Kidney (tissue), 22 donors: ENCODE measurements at places on chromosomes 2 and 18. TPM values are rescaled to one million over a fixed set of nuclear protein-coding genes. Genes with fewer than 3 reads are reported as not detected.

LHCGR gene
- polyA plus RNA-seq: not detected

GRCh38 chr2:216596236-216596979 is 36.8 kb upstream of the IGFBP2 start:
- DNase-seq: peak; percentile 37
- no peak overlapping the region for H3K27ac ChIP-seq
- no peaks in the 10 kb centered on the region for H3K27me3 ChIP-seq
- H3K36me3 ChIP-seq: no peaks in the 10 kb centered on the region

GRCh38 chr2:147442816-147443215 is 402.0 kb upstream of the ACVR2A start:
- no peak overlapping the region for H3K27ac ChIP-seq
- H3K27me3 ChIP-seq: no peaks in the 10 kb centered on the region
- no peak for DNase-seq

GRCh38 chr2:14352067-14352466 is 280.4 kb upstream of the LRATD1 start:
- no peaks in the 10 kb centered on the region for H3K4me1 ChIP-seq
- DNase-seq: no peak
- H3K36me3 ChIP-seq: no peaks in the 10 kb centered on the region
- H3K27ac ChIP-seq: no peak overlapping the region

- no peak overlapping the region for H3K4me3 ChIP-seq
- H3K27me3 ChIP-seq: no peaks in the 10 kb centered on the region
- H3K36me3 ChIP-seq: no peaks in the 10 kb centered on the region
- DNase-seq: no peak
Observed at GRCh38 chr18:33404244-33404873, 36.2 kb downstream of the CCDC178 start.

GRCh38 chr2:176152350-176153181 is 1.2 kb downstream of the HOXD4 start:
- peak; percentile 80 for DNase-seq
- H3K27ac ChIP-seq: peak overlapping the region; percentile 93
- no peaks in the 10 kb centered on the region for H3K4me1 ChIP-seq
- H3K4me3 ChIP-seq: peak overlapping the region; percentile 41
- H3K36me3 ChIP-seq: peaks cover 6% of the 10 kb centered on the region
- no peaks in the 10 kb centered on the region for H3K27me3 ChIP-seq

- H3K4me1 ChIP-seq: peaks cover 14% of the 10 kb centered on the region
- H3K36me3 ChIP-seq: no peaks in the 10 kb centered on the region
- H3K27me3 ChIP-seq: no peaks in the 10 kb centered on the region
- H3K27ac ChIP-seq: peak overlapping the region; percentile 86
- H3K4me3 ChIP-seq: no peak overlapping the region
Observed at GRCh38 chr2:12170121-12170520, 423.7 kb downstream of the LPIN1 start.

DNA sequence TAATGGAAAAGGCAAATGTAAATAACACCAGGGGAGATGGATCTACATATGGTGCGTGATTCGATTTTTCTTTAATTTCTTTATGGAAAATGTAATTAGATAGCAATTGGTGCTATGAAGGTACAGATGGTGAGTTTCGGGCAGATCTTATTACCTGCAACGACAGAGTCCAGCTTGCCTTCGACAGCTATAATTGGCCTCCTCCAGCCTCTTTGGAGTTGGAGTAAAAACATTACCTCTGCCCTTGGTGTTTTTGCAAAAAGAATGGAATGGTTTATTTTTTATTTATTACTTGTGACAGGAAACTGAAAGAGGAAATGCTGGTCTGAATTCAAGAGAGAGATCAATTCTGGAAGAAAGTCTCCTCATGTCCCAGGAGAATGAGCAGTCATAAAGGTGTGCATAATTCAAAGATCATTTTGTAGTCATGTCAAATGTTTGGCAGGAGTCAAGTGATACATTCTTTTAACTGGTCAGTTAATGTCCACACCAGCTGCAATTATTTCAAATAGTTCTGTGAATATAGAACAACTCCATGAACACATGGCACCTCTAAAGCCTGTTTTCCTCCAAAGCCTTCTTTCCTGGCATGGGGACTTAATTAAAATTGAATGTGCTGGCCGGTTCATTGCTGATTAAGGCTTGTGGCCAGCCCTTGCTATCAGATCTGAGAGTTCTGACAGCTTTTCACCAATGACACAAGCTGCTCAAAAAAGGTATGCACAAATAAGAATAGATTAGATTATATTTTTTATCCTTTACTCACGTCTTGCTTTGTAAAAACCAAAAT is 46.9 kb upstream of the KCNH7 start:
- H3K36me3 ChIP-seq: no peaks in the 10 kb centered on the region
- no peaks in the 10 kb centered on the region for H3K4me1 ChIP-seq
- DNase-seq: no peak
